GM04503 (cell line): ENCODE measurements at places on chromosomes 6 and 20.

- no peak for DNase-seq
Observed at GRCh38 chr20:16709017-16709416, 20.8 kb upstream of the SNRPB2 start.

DNA sequence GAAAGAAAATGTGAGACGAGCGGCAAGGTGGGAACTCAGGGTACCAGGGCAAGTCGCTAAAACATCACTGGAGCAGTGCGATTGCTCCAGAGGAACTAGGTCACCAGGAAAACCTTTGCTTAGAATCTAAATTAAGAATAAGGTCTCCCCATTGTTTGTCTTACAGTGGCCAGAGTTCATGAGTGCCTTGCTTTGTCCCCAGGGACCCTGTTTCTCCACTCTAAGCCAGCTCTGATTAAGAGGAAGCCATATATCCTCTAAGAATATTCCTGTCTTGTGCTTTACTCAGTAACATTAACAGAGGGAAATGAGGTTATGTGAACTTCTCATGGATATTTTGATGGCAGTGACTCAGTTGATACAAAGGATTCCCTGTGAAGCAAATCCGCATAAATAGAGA is 305.8 kb downstream of the CD83 start:
- no peak for DNase-seq

DNA sequence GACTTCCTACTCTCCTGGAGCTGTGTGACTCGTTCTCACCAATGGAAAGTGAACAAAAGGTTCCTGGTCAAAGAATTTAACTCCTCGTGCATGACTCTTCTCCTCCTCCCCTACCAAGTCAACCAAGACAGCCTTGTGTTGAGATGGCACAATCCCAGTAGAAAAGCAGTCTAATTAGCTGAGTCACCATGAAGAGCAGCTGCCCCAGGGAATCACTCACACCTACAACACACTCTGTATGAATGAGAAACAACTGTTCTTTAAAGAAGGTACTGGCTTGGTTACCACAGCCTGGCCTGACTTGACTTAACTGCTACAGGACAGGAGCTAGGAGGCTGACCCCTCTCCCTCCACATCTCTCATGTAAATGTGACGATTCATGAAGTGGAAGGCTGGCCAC is 2.9 kb upstream of the HLA-DOB start:
- DNase-seq = peak; percentile 60

- DNase-seq = no peak
Observed at GRCh38 chr6:152598421-152598820, 38.7 kb downstream of the SYNE1 start.

- no peak for DNase-seq
Observed at GRCh38 chr6:106844930-106845329, 129.6 kb downstream of the CD24 start.

DNA sequence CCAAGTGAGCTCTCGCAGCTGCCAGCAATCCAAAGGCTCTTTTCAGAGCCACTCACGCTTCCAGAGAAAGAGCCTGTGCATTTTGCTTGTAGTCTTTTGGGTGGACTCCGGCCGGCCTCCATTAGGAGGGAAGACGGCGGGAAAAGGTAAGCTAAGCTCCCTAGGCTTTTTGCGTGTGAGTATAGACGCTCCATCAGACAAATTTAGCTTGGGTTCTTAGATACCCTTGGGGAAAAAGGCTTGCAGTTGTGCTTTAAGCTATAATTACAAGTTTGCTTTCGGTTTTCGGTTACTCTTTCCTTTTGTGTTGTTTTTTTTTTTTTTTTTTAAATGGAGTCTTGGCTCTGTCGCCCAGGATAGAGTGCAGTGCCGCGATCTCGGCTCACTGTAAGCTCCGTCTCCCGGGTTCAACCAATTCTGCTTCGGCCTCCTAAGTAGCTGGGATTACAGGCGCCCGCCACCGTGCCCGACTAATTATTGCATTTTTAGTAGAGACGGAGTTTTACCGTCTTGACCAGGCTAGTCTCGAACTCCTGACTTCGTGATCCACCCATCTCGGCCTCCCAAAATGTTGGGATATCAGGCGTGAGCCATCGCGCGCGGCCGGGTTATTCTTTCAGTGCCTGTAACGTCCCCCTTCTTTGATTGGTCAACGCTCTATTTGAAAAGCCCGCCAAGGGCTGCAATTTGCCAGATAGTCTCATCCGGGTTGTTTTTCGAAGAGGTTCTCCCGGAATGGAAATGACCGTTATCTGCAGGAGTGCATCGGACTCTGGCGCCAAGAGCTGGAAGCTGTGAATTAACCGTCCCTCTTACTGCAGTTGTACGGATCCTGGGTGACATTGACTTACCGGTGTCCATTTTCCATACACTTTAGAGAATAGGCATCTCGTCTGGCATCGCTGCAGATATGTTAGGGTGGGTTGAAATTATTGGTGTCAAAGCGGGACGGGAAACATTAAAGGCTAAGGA is 18.1 kb downstream of the OR2B2 start:
- peak; percentile 87 for DNase-seq

- no peak for DNase-seq
Observed at GRCh38 chr6:29726001-29726400, 2.8 kb downstream of the HLA-F start.

DNA sequence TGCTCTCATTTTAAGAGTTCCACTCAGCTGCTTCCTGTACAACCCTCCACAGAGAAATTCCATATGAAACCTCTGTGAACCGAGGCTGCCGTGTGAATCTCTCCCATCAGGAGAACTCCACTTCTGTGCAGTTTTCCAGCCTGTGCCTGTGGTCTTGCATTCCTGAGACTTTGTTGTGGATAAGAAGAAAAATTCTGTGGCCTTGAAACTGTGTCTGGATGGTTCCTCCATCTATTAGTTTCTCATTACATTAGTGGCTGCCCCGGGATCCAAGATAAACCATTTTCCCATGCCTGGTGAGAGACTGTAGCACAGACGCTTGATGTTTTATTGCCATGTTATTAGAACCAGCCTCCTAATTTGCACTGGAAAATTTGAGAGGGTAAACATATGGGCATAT is 40.8 kb upstream of the TIAM2 start:
- no peak for DNase-seq

DNA sequence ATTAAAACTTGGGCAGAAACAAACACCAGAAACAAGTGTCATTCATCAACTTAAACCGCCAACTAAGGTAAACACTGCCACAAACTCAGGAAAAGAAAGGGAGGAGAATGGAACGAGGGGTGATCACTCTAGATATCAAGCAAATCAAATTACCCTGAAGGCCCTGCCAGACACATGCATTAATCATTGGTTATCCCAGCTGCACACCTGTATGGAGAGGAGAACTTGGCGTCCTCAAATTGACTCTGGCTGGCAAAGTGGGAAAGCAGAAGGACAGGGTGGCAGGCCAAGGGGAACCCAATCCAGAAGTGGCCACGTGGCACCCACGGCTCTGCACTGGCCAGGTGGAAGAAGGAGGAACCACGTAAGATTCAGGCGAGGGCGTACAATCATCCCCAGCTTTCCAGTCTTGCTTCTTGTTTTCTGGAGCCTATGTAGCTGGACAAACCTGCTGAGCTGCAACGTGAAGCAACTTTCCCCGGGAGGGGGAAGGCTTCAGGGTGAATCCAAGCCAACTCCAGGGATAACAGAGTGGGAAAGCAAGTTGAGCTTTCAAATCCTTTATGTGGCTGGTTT is 156.2 kb upstream of the JARID2 start:
- no peak for DNase-seq

DNA sequence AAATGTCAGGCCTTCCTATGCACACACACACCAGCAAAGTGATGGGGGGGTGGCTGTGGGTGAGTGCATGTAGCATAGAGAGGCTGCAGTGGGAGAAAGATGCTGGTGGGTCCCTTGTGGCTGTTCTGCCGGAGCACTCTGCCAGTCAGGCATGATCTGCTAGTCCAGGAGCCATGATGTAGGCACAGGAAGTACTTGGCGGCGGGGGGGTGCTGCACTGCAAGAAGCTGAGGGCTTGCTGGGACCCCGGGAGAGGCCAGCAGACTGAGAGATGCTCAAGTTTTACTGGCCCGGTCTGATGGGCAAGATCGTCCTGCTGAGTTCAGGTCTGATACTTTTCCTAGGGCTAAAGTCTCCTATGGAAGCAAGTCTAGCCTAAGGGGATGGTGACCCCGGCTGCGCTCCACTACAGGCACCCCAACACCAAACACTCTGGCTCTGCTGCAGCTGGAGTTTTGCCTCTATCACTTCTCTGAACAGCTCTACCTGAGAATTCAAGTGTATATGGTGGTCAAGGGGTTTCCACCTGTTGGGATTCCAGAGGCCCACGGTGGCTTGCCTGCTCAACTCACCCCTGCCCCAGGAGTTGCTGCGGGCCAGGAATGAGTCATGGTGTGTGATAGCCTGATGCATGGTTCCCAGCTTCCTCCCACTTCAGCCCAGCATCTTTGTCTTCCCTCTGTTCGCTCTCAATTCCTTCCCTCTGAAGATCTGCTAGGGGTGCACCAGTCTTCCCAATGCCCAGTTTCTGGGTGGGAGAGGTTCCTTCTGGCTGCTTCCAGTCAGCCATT is 971.8 kb upstream of the ADGRB3 start:
- DNase-seq = no peak

- DNase-seq = no peak
Observed at GRCh38 chr6:140204154-140204553, 829.7 kb upstream of the CITED2 start.

DNA sequence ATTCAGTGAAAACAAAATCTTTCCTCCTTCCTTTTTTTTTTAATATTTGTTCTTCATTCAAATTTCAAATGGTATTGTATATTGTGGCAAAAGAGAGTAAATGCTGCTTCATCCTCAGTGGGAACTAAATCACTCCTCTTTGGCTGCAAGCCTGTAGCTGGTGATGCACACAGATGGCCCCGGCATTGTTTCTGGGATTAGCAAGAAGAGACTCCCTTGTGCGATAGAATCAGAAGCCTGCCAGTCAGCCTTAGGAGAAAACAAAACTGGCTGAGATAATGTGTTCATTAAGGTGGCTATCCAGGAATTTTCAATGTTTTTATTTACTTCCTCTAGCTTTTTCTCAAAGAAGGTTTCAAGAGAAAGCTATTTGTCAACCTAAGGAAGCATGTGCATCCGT is 20.7 kb upstream of the ELOVL2 start:
- no peak for DNase-seq

DNA sequence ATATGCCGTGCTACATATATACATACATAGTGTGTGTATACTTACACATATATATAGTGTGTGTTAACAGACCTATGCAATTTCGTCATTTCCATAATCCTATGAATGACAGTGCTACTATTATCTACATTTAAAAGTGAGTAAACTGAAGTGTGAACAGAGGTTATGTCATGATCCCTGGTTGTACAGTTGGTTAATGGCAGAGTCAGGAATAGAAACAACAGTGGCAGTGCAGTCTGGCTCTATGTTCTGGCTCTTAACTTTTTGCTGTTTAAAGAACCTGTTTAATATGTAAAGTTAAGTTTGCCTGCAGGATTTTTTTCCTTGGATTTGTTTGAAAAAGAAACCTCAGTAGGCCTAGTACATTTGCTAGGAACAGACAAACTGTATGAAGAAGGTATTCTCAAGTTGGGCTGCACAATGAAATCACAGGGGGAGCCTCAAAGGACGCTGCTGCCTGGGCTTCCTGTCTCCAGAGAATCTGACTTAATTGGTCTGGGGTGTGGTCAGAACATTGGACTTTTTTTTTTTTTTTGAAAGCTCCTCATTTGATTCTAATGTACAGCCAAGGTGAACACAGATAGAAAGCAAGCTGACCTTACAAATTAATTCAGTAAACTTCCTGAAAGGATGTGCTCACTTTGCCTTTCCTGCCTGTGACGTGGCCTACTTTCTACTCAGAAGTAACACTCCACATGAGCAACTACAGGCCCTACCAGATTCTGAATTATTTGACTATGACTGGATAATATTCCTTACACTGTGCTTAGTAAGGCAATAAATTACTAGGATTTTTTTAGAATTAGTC is 29.4 kb downstream of the PLCB1 start:
- DNase-seq = no peak

DNA sequence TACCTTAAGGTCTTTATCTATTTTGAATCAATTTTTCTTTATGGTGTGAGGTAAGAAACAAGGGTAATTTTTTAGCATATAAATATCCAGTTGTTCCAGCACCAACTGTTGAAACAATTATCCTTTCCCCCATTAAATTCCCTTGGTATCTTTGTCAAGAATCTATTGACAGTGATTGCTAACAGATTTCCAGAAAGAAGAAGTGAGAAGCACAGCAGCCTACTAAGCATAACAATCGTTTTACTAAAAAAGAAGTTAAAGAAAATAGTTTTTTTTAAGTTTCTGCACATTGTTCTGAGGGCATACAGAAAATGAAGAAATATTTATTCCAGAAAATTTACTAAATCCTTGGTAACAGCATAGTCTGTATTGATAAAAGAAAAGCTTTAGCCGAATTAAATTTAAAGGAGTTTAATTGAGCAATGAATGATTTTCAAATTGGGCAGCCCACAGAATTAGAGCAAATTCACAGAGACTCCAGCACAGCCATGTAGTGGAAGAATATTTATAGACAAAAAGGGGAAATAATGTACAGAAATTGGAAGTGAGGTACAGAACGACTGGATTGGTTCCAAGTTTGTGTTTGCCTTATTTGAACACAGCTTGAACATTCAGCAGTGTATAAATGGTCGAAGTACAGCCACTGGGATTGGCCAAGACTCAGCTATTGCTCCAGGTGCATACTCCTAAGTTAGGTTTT is 97.9 kb upstream of the UST start:
- DNase-seq = no peak

- DNase-seq = no peak
Observed at GRCh38 chr6:43219814-43220213, 9.5 kb downstream of the DNPH1 start.

- no peak for DNase-seq
Observed at GRCh38 chr20:23446505-23446904, 6.2 kb downstream of the CST11 start.

- no peak for DNase-seq
Observed at GRCh38 chr6:28141500-28142329, at the start of gene ZKSCAN8. TSS of gene ZKSCAN8 (plus strand) at chr6:28141883. CDS start at chr6:28148408, 6,525 bp downstream.

GRCh38 chr20:40582531-40582930 is 106.5 kb downstream of the MAFB start:
- no peak for DNase-seq

DNA sequence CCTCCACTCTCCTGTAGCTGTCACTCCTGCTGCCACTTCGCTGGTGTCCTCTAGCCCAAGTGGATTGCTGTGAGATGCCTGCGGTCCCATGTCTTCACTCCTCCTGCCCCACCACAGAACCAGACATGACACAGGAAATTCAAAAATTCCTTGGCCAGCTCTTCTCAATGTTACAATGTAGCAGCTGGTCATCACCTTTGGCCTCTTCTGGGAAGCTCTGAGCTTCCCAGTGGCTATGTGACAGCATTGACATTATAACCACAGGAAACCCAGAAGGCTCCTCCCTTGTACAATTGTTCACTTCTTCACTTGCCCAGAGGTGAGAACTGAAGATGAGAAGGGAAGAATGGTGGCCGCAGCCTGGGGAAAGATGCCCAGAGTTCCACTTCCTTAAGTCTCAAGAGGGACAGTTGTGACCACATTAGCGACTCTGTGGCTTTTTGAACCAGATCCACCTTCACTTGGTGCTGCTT is 76.1 kb upstream of the NAA20 start:
- DNase-seq = no peak
